Activated CD4-positive, alpha-beta T cell treated with anti-CD3 and anti-CD28 coated beads, Interleukin-2, amount 10 ng/mL, durations not matched to agents 7 days and 5 days (primary cell): ENCODE measurements at places on chromosomes 7 and 10. TPM values are rescaled to one million over a fixed set of nuclear protein-coding genes. Genes with fewer than 3 reads are reported as not detected.

Gene HOXA10
- not detected for total RNA-seq

Gene SUN3
- total RNA-seq, result not detected

Gene PSMA2
- 127 TPM for total RNA-seq

Gene PKD2L1
- not detected for total RNA-seq

Gene PLEKHS1
- 0.10 TPM for total RNA-seq

Gene BTBD16
- not detected for total RNA-seq

Gene TRIM4
- total RNA-seq, result 33.3 TPM

Gene STEAP2
- total RNA-seq, result not detected

- no peak overlapping the region for H3K27ac ChIP-seq
- no peaks in the 10 kb centered on the region for H3K27me3 ChIP-seq
- H3K4me3 ChIP-seq, result no peak overlapping the region
- no peaks in the 10 kb centered on the region for H3K36me3 ChIP-seq
- DNase-seq, result no peak
These were observed 141.1 kb downstream of the PKD1L1 start for GRCh38 chr7:47807126-47807525.

GRCh38 chr10:28631896-28632583, 45.3 kb upstream of the BAMBI start:
- H3K27me3 ChIP-seq, result peaks cover 7% of the 10 kb centered on the region
- H3K36me3 ChIP-seq, result no peaks in the 10 kb centered on the region
- no peak overlapping the region for H3K4me3 ChIP-seq
- no peak for DNase-seq
- H3K4me1 ChIP-seq, result no peaks in the 10 kb centered on the region
- no peak overlapping the region for H3K27ac ChIP-seq

- H3K4me3 ChIP-seq, result no peak overlapping the region
- H3K36me3 ChIP-seq, result no peaks in the 10 kb centered on the region
- peaks cover 4% of the 10 kb centered on the region for H3K4me1 ChIP-seq
These were observed 4.9 kb upstream of the CAMK2B start for GRCh38 chr7:44330331-44330730.

DNA sequence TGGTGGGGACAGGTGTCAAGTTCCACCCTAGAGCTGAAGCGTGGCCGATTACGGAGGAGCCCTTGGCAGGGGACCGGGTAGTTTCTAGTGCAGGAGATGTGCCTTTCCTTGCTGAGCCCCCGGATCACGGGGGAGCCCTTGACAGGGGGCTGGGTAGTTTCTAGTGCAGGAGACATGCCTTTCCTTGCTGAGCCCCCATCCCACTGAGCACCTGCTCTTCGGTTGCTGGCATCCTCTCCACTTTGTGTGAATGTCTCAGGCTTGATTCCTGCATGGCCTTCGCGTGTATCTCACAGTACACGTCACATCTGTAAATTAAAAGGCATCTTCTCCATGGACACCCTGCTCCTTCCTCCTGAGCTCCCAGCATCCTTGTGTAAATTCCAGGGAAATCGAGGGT, 263.5 kb downstream of the ADARB2 start:
- H3K27ac ChIP-seq, result no peak overlapping the region
- no peaks in the 10 kb centered on the region for H3K4me1 ChIP-seq
- no peaks in the 10 kb centered on the region for H3K27me3 ChIP-seq
- no peak for DNase-seq
- H3K36me3 ChIP-seq, result no peaks in the 10 kb centered on the region

GRCh38 chr10:125482637-125483036, 200.3 kb downstream of the TEX36 start:
- H3K4me3 ChIP-seq, result no peak overlapping the region
- DNase-seq, result no peak
- peaks cover 3% of the 10 kb centered on the region for H3K27me3 ChIP-seq
- H3K4me1 ChIP-seq, result no peaks in the 10 kb centered on the region
- no peaks in the 10 kb centered on the region for H3K36me3 ChIP-seq

DNA sequence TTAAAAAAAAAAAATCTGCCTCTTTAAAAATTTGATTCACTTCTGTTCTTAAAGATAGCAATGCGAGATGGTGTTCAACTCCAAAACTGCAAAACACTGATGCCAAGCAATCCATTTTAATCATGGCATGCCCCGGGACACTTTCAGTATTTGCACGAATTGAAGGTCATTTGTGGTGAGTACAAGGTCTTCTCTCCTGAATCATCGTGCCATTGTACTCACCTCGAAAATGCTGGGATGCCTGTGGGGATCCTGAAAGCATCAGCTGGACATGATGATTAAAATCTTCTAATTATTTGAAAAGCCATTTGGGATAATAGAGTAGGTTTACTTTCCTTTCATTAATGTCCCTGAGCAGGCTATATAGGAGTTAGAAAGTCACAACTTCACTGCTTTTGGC, 125.1 kb upstream of the NRP1 start:
- H3K27me3 ChIP-seq, result no peaks in the 10 kb centered on the region
- no peak overlapping the region for H3K4me3 ChIP-seq
- no peaks in the 10 kb centered on the region for H3K36me3 ChIP-seq
- H3K4me1 ChIP-seq, result no peaks in the 10 kb centered on the region
- no peak for DNase-seq

- no peak overlapping the region for H3K27ac ChIP-seq
- no peak overlapping the region for H3K4me3 ChIP-seq
- H3K36me3 ChIP-seq, result no peaks in the 10 kb centered on the region
- no peaks in the 10 kb centered on the region for H3K4me1 ChIP-seq
- H3K27me3 ChIP-seq, result no peaks in the 10 kb centered on the region
These were observed 118.5 kb downstream of the ARL4A start for GRCh38 chr7:12805957-12806356.

DNA sequence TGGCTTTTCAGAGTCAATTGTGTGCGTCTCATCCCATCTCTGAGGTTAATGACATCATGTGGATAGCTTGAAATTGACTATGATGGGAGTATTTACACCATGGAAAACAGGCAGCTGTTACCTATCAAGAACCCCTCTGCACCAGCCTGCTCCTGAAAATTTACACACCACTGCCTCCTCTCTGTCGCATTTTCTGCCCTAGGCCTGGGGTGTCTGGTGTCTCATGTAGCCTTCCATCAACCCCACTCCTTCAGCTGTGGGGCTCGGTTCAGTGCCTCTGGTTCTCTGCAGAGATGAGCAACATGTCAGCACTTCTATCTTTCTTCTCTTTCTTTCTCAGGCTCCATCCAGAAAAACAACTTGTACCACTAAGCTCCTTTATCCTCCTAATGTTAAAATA, 600.5 kb downstream of the TYW1 start:
- no peak for DNase-seq
- H3K36me3 ChIP-seq, result no peaks in the 10 kb centered on the region
- no peak overlapping the region for H3K4me3 ChIP-seq
- H3K4me1 ChIP-seq, result no peaks in the 10 kb centered on the region
- H3K27me3 ChIP-seq, result no peaks in the 10 kb centered on the region

- H3K27ac ChIP-seq, result no peak overlapping the region
- DNase-seq, result no peak
- no peaks in the 10 kb centered on the region for H3K4me1 ChIP-seq
- no peaks in the 10 kb centered on the region for H3K36me3 ChIP-seq
- H3K27me3 ChIP-seq, result no peaks in the 10 kb centered on the region
- no peak overlapping the region for H3K4me3 ChIP-seq
These were observed 144.7 kb upstream of the SEMA3A start for GRCh38 chr7:84339306-84339705.

GRCh38 chr7:99639267-99639666, 22.5 kb downstream of the ZSCAN25 start:
- no peak overlapping the region for H3K27ac ChIP-seq
- DNase-seq, result no peak
- no peaks in the 10 kb centered on the region for H3K27me3 ChIP-seq
- H3K4me1 ChIP-seq, result peaks cover 6% of the 10 kb centered on the region

DNA sequence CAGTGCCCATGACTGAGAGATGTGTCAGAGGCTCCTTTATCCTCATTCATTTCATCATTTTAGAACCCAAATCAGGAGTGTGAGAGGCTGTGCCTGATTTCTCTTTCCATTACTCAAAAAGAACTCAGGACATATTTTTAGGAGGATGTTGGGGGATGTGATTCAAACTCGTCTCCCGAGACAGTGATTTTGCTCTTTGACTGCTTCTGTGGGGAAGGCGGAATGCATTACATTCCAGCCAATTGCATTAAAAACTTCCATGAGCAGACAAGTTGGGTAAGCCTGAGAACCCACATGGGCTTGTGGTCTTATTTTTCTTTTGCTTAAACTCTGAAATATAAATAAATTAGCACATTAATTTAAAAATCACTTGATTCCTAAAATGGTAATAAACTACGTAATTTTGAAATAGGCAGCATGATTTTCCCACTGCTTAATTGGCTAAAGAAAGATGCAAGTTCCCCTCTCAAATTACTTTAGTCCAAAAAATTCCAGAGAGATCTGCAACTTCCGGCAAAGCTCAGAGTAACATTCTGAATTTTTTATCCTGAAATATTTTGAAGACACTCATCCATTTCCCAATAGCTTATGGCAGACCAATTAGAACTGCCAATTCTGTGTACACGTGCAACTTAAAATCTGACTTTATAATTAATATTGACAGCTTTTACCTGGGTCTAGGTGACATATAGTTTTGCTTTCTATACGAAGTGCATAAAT, 185.6 kb downstream of the C7orf25 start:
- H3K4me3 ChIP-seq, result no peak overlapping the region
- no peaks in the 10 kb centered on the region for H3K4me1 ChIP-seq
- H3K27ac ChIP-seq, result no peak overlapping the region
- no peak for DNase-seq
- no peaks in the 10 kb centered on the region for H3K27me3 ChIP-seq

- H3K4me1 ChIP-seq, result peaks cover 42% of the 10 kb centered on the region
- no peak overlapping the region for H3K4me3 ChIP-seq
- DNase-seq, result peak; percentile 48
- H3K27me3 ChIP-seq, result no peaks in the 10 kb centered on the region
- H3K27ac ChIP-seq, result peak overlapping the region; percentile 93
These were observed 120.5 kb downstream of the GALNT11 start for GRCh38 chr7:152145853-152146466.

DNA sequence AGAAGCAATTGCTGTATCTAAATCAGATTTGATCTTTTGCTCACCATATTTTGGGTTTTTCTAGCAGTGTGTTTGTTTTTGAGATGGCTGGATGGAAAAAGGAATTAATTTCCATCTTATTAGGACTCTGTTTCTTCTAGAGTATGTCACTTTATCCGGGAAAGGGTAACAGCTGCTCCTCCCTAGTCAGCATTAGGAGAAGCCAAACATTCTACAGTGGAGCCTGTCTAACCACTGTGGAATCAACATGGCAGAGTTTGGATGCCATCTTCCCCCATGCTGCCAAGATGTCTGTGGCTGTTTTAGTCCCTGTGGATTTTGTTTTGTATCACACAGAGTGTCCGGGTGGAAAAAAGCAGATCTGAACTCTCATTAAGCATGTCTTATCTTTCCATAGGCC, 16.0 kb upstream of the LMOD2 start:
- no peaks in the 10 kb centered on the region for H3K4me1 ChIP-seq
- H3K27ac ChIP-seq, result no peak overlapping the region
- no peak overlapping the region for H3K4me3 ChIP-seq

GRCh38 chr7:50641442-50642405, 76.5 kb upstream of the DDC start:
- no peak for DNase-seq
- H3K27ac ChIP-seq, result no peak overlapping the region
- H3K4me3 ChIP-seq, result no peak overlapping the region

DNA sequence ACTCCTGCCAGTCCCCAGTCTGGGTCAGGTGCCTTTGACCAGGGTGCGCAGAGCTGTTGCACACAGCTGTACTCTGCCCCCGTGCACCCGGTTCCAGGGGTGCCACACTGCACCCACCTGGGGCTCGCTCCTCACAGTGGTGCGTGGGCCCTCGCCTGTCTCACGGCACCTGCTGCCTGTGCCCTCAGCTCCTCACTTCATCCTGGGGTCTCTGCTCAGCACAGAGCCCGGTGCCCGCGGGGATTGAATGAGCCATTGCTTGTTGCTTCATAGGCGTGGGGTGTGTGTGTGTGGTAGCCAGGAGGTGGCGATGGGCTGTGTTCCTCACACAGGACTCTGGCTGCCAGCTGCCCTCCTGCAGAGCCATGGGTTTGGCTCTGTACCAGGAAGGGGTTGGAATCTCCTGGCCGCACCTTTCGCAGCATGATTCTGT, 18.5 kb downstream of the EIF3B start:
- H3K27me3 ChIP-seq, result no peaks in the 10 kb centered on the region
- H3K36me3 ChIP-seq, result peaks cover 73% of the 10 kb centered on the region
- no peak overlapping the region for H3K4me3 ChIP-seq
- H3K27ac ChIP-seq, result no peak overlapping the region
- DNase-seq, result no peak

DNA sequence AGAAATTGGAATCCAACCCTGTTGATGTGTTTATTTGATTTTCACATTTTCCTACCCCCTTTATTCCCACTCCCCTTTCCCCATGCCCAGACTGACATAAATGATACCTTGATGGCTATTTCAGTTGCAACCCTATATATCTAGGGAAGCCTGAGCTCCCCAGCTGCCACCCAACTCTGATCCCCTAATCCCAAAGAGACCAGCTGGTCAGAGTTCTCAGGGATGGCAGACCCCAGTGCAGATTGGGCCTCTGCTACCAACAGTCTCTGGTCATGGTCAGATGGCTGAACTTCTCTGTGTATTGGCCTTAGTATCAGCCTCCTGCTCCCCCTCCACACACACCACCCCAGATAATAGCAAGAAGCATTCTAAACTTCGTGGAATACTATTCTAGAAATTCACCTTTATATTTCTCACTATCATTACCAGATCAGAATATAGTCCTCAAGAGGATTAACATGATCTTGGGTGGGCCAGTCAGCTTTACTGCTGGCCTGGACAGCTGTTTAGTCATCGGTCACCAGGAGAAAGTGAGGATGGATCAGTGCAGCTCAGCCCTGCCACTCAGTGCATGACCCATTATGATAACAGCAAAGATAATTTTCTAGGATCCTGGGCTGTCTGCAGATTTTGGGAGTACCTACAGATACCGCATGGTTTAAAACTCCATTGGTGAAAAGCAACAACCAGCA, 24.5 kb upstream of the BTRC start:
- no peak overlapping the region for H3K27ac ChIP-seq
- no peak overlapping the region for H3K4me3 ChIP-seq
- H3K4me1 ChIP-seq, result no peaks in the 10 kb centered on the region
- no peak for DNase-seq
- peaks cover 21% of the 10 kb centered on the region for H3K27me3 ChIP-seq
- H3K36me3 ChIP-seq, result no peaks in the 10 kb centered on the region

- no peak overlapping the region for H3K4me3 ChIP-seq
- H3K27ac ChIP-seq, result no peak overlapping the region
- H3K4me1 ChIP-seq, result peaks cover 14% of the 10 kb centered on the region
- H3K27me3 ChIP-seq, result peaks cover 34% of the 10 kb centered on the region
- no peak for DNase-seq
These were observed 108.8 kb downstream of the GLRX3 start for GRCh38 chr10:130244928-130245495.

GRCh38 chr10:43209651-43210141, 57.2 kb downstream of the RASGEF1A start:
- H3K4me1 ChIP-seq, result peaks cover 3% of the 10 kb centered on the region
- H3K27me3 ChIP-seq, result no peaks in the 10 kb centered on the region
- no peaks in the 10 kb centered on the region for H3K36me3 ChIP-seq
- no peak overlapping the region for H3K27ac ChIP-seq
